Muscle of back (tissue), 13 donors: ENCODE measurements at places on chromosomes 2 and 18.
A peak's percentile ranks its signal among the peaks of the same experiment; 100 is the strongest.

GRCh38 chr2:197090742-197091367 lies 164.3 kb upstream of the PGAP1 start:
- peak; percentile 35 for DNase-seq

DNA sequence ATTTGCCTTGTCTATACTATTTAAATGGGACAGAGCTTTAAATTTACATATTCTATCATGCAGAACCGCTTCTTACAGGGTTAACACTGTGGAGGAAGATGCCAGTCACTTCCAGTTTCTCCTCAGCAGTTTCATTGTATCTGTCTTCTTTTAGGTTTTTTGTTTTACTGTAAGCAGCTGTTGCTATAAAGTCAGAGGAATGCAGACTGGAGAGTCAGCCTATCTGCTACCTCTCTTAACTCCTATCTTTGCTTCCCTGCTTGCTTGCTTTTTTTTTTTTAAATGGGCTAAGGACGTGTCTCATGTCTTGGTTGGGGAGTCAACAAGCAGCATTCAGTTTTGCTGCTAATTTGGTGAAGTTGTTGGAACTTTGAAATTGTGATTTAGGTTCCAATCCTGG lies 8.9 kb downstream of the EPC2 start:
- DNase-seq: no peak

DNA sequence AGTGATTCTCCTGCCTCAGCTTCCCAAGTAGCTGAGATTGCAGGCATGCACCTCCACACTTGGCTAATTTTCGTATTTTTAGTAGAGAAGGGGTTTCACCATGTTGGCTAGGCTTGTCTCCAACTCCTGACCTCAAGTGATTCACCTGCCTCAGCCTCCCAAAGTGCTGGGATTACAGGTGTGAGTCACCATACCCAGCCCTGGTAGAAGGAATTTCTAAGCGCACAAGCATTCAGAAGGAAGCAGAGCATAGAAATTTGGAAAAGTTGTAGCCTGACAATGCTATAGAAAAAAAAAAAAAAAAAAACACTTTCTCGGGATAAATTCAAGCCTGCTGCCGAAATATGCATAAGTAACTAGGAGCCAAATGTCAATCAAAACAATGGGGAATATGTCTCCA lies 249.4 kb downstream of the GRB14 start:
- DNase-seq: no peak

DNA sequence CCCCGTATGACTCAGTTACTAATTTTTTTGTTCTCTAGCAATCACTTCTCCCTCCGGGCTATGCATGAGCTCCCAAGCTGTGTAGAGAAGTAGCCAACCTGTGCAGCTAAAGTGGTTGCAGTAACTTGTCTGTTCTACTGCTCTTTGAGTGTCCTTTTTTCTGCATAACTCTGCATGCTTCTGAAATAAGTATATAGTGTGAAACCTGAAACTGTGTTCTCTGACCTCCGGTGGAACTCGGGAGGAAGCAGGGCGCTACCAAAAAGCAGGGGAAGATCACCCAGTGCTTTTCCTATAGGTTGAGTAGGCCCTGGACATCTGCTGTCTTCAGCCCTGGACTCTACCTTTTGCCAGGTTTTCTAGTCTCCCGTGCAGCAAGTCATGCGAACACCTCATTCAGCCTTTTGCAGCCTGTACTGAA lies 47.8 kb downstream of the PHLPP1 start:
- DNase-seq: peak; percentile 64

DNA sequence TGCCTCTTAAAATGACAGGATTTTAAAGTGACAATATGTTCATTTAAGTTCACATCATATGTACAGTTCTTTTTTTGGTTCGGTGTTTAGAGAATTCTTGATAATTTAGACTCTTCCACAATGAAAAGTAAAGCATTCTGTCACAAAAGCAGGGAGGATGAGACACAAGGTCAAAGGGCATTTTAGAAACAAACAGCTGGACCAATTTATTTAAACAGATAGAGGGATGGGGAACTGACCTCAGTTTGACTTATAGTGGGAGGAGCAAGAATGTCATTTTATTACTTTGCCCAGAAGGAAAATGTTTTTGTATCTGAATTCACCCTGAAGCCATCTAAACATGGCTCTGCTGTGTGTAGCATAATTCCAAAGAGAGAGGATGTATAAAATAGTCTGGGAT lies 128.5 kb downstream of the MEIS1 start:
- no peak for DNase-seq

GRCh38 chr18:61322265-61322873 lies 10.9 kb upstream of the CDH20 start:
- peak; percentile 68 for DNase-seq

- no peak for DNase-seq
Observed at GRCh38 chr2:117786520-117786919, 28.0 kb upstream of the DDX18 start.

DNA sequence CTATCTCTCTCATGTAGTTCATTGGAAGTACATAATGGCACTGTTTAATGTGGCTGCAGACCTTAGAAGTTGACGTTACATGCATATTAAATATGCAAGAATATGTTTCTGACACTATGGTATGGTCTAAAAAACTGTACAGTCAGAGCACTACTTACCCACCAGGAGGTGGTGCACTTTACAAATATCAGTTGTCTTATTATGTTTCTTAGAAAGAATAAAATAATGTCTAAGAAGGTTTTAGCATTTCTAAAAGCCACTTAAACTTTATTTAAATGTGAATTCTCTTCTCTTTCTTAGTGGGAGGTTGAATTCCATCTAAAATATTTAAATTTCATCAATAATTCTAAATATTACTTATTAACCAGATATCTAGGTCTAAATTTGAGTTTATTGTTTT lies 4.3 kb downstream of the TMEFF2 start:
- DNase-seq: peak; percentile 61

- DNase-seq: no peak
Observed at GRCh38 chr18:42893977-42894376, 221.5 kb downstream of the RIT2 start.
